Stimulated activated CD4-positive, alpha-beta T cell treated with anti-CD3 and anti-CD28 coated beads, Interleukin-12 subunit alpha, Interleukin-12 subunit beta, amount 100 ng/mL, for 4 hours (primary cell): ENCODE measurements at places on chromosomes 6 and 20.

DNA sequence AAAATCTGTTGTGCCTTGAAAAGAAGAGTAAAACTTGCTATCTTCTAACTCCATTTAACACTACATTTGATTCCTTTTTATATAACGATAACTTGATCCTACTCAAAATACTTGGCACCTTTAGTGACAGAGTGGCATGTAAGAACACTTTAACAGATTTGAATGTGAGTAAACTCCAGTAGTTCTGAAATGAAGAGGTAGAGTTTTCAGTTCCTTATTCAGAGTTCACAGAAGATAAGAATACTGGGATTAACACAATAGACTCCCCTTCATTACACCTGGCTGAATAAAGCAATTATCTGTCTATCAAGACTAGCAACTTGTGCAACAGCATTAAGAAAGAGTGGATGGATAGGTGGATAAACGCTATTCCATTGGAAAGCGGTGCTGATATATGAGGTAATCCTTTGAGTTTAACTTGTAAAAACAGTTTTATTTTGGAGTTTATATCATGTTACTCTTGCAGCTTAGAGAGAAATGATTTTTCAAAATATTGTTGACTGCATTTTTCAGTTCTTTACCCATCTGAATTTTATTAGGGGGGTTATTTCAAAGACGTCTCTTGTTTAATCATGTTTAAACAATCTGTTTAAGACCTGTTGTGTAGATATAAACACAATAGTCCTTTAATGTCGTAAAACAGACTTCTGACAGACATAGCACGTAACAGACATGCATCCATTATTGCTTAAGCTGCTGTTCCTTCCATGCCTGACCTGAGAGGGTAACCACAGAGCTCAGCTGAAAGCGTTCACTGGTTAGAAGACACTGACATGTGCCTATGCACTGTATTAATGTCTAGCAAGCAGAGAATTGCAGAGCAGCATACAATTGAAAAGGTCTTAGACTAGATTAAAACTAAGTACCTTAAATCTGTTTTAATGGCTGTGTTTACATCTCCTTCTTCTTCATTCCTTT, 102.4 kb upstream of the SUPT3H start:
- DNase-seq: no peak

- no peak for DNase-seq
Observed at GRCh38 chr6:45423824-45424450, 46.2 kb upstream of the SUPT3H start.

- DNase-seq: no peak
Observed at GRCh38 chr6:167588920-167589614, 237.6 kb upstream of the AFDN start.

DNA sequence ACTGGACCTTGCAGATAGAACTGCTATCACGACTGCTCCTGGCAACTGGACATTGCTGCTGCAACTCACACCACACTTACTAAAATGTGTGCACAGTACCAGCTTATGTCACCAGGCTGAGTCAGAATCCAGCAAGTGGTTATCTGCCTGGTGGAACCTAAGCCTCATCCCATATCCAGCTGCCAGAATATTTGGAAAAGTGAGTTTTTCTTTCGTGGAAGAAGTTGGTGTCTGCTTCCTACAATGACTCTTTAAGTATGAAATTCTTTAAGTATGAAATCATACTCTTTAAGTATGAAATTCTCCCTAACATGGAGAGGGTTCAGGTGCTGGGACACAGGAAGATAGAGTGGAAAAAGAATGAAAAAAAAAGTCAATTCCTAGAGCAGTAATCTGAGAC, 16.4 kb upstream of the POLR1H start:
- DNase-seq: no peak

DNA sequence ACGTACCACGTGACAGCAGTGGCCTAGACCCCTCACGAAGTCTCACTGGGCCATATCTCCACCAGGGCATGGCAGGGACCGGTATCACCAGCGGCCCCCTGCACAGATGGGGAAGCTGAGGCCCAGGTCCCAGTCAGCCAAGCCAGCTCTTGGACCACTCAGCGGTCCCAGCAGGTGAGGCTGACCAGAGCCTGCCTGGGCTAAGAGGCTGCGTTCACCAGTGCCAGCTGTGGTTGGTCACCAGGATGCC, 2.6 kb upstream of the MRGBP start:
- DNase-seq: no peak

DNA sequence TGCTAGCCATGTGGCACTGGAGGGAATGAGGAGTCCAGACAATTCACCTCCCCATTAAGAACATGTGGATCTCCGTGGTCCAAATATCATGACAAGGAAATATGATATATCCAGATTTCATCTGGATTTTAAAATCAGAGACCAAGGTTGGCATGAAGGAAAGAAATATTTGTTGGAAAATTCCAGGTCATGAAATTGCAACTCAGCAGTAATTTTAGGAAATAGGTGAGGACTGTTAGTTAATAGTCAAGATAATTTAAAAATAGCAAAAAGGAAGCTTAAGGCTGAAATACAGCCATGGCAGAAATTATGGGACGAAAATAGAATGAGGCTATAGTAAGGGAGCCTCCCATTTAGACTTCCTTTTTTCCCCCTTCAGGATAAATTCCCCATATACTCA, 26.9 kb downstream of the DEFB114 start:
- DNase-seq: no peak

- DNase-seq: no peak
Observed at GRCh38 chr6:40341726-40342125, 245.4 kb downstream of the LRFN2 start.

- no peak for DNase-seq
Observed at GRCh38 chr6:30061858-30062458, 893 bp downstream of the POLR1H start.

- no peak for DNase-seq
Observed at GRCh38 chr6:135258970-135259369, 77.9 kb downstream of the MYB start.

DNA sequence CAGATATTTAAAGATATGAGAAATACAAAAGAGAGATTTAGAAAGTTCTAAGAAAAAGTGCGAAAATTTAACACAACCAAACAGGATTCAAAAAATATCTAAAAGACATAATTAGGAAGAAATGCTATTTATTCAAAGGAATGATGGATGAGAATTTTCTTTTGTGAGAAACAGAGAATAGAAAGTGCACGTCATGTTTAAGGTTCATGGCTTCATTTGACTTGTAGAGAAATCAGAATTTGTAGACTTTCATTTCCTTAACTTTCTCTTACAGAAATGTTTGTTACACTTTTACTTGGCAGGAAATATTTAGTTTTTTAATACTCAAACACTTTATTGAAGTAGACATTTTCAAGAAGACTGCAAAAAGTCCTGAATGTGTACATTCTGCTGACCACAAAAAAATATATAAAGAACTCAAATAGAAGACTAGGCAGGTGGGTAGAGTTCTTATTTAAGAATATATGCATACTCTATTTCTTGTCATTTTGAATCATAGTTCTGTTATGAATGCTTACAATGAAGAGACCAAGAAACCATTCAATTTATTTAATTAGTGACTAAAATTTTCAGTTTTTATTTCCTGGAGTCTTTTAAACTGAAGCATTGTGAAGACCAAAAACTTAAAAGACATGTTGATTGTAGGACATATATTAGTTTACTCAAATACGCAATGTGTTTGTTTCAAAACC, 710.5 kb upstream of the HS3ST5 start:
- DNase-seq: no peak

- DNase-seq: no peak
Observed at GRCh38 chr6:149897015-149897697, 757 bp downstream of the RAET1E start.

- no peak for DNase-seq
Observed at GRCh38 chr20:46376196-46376785, 30.1 kb downstream of the ELMO2 start.

DNA sequence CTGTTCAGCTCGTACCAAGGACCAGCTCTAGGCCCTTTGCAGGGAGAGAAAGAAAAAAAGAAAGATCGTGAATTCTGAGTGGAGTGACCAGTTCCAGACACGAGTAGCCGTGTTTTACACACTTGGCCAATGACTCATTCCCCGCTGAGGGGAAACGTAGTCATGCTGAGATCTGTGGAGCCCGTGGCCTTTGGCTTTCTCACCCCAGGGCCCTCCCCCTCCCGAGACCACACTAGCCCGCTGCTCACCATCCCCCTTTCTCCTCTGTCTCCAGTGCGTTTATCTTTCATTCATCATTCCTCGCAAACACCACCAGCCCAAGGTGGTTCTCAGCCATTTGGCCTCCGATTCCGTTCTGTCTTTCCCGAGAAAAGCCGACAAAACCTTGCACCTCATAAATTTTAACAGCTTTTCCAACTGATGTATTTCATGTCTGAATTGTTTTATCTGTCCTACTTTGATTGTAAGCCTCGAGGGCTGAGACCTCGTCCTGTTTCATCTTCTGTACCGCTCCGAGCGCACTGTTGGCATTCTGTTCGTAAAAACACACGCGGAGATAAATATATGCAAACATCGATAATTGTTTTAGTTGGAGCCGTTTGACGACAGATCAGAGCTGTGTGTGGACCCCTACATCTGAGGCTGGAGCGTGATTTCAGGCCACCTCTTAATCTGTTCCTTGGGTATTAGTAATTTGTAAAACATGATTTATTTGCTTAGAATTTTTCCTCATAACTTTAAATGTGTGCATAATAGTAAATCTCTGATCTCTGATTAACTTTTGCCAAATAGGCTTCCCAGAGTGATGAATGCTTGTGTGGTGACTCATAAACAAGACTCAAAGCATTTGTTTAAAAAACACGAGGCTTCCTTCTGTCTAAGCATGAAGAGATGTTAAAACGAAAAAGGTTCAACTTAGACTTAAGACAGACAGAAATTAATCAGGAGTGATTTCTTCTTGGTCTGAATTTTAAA, 336.6 kb downstream of the CDH4 start:
- no peak for DNase-seq

DNA sequence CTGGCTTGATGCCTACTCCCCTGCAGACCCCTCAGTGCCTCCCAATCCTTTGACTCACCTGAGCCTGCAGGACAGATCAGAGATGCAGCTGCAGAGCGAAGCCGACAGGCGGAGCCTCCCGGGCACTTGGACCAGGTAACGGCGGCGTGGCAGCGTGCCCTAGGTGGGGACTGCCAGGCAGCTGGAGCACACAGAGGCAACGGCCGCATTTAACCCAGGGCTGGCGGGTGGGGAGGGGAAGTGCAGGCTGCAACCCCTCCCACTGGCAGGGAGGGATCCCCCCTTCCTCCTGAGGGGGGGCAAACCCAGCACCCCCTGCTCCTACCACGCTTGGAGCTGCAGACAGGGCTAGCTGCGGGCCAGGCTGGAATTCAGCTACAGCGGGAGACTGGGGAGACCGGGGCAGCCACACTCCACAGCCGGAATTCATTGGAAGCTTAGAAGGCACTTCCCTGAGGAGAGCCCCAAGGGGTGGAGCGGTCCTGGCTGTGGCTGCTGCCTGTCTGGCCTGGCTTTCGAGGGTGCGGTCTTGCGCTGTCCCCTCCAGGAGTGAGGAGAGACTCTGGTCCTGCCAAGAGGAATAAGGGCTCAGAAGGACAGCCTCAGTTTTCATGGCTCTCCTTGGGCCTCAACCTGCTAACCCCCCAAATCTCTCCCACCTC, at the start of gene MATN4:
MATN4 (minus strand) TSS at position 183 of the 662 bp plus-strand sequence. CDS start 2,717 bp downstream, outside the sequence.
- DNase-seq: no peak

GRCh38 chr6:11912420-11912819, 99.7 kb upstream of the HIVEP1 start:
- no peak for DNase-seq

- no peak for DNase-seq
Observed at GRCh38 chr6:16559071-16559470, 202.2 kb downstream of the ATXN1 start.

GRCh38 chr20:1997483-1998192, 3.8 kb upstream of the PDYN start:
- DNase-seq: no peak

DNA sequence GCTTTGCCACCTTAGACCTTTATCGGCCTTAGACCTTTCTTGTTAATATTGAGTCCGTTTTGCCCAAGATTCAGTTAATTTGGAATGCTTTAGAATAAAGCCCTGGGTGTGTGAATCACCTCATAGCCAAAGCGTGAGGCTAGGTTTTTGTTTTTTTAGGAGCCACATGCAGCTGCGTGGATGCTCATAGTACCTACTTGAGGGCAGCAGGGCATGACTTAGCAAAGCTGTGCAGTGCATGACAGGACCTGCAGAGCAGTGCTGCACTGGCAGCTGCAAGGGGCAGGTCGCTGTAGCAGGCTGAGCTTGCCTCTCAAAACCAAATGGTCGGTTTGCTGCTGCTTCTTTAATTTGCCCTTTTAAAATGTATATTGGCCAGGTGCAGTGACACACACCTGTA, 116.1 kb downstream of the JAG1 start:
- no peak for DNase-seq

DNA sequence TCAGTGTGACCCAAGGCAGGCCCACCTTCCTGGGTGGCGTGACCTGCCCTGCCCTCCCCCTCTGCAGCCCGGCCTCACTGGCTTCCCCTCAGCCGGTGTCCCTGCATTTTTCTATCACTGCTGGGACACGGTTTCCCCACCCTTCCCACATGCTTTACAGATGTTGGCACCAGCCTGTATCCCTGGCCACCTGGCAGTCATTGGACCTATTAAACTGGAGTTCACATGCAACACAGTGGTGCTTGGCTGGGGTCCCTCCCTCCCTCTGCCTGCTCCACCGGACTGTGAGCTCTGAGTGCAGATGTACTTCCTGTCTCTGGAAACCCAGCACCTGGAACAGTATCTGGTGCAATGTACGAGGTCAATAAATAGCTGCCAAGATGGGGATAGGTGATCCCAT, 25.5 kb upstream of the STX16 start:
- no peak for DNase-seq

- DNase-seq: no peak
Observed at GRCh38 chr6:130486417-130486816, 120.6 kb downstream of the TMEM200A start.

DNA sequence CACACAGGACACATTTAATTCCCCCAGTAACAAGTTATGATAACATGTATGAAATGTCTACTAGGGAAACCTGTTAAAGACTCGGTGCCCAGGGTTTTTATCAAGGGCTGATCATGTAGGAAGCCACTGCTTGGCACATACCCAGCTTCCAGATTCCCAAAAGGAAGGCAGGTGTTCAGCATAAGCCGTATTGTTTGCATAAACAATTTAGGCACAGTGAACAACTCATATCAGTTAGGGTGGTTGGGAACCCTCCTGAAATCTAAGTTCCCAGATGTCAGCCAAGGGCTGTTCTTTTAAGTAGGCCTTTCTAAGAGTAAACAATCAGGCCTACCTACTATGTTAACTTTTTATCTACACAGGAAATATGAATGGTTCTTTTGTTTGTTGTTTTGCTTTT, 74.1 kb downstream of the ASXL1 start:
- DNase-seq: no peak

GRCh38 chr20:59579404-59580145, 24.8 kb upstream of the PHACTR3 start:
- DNase-seq: no peak

DNA sequence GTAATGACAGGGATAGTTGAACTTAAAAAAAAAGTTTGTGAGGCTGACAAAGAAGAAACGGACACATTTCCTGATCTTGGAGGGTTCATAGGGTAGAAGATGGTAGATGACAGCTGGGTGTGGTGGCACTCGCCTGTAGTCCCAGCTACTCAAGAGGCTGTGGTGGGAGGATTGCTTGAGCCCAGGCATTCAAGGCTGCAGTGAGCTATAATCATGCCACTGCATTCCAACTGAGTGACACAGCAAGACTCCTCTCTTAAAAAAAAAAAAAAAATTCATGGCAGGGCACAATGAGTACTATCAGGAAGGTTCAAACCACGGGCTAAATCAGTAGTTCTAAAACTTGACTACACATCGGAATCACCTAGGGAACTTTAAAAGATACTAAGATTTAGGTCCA, 2.0 kb upstream of the MICA start:
- no peak for DNase-seq

GRCh38 chr6:136611746-136612145, 61.5 kb upstream of the MAP7 start:
- DNase-seq: no peak
